ENCODE measurements at places on chromosomes 1 and 21.
A peak's percentile ranks its signal among the peaks of the same experiment; 100 is the strongest.

DNA sequence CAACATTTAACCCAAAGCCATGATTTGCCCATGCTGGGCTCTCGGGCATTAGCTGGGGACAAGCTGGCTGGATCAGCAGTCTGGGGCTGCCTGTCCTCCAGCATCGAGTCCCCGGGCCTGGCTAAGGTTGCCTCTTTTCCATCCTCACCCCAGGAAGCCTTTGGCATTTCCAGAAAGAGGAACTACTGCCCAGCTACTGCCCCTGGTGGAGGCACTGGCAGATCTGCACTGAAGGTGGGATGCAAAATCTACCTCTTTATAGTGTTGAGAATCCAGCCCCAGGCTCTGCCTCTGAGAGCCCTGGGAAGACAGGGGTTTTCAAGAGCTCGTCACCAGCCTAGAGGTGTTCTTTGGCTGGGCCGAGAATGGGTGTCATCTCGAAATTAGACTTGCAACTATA, 635.9 kb downstream of the MATN1 start:
- DNase-seq: no peak

GRCh38 chr1:2404890-2405511, 7.4 kb downstream of the PEX10 start:
- DNase-seq: no peak

GRCh38 chr21:45421071-45421845, 16.3 kb downstream of the COL18A1 start:
- DNase-seq: no peak

- peak; percentile 32 for DNase-seq
Observed at GRCh38 chr1:247212012-247212411, 40.2 kb upstream of the ZNF124 start.

GRCh38 chr1:30447080-30447479, 276.3 kb downstream of the MATN1 start:
- no peak for DNase-seq

DNA sequence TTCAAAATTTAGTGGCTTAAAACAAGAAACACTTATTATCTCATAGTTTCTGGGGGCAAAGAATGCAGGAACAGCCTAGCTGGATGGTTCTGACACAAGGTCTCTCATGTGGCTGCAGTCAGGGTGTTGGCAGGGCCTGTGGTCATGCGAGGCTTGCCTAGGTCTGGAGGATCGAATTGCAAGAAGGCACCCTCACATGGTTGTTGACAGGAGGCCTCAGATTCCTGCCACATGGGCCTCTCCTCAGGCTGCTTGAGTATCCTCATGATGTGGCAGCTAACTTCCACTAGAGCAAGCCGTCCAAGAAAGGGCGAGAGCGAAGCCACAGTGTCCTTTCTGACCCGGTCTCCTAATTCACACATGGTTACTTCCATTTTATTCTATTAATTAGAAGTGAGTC, 6.2 kb upstream of the NRIP1 start:
- DNase-seq: no peak

DNA sequence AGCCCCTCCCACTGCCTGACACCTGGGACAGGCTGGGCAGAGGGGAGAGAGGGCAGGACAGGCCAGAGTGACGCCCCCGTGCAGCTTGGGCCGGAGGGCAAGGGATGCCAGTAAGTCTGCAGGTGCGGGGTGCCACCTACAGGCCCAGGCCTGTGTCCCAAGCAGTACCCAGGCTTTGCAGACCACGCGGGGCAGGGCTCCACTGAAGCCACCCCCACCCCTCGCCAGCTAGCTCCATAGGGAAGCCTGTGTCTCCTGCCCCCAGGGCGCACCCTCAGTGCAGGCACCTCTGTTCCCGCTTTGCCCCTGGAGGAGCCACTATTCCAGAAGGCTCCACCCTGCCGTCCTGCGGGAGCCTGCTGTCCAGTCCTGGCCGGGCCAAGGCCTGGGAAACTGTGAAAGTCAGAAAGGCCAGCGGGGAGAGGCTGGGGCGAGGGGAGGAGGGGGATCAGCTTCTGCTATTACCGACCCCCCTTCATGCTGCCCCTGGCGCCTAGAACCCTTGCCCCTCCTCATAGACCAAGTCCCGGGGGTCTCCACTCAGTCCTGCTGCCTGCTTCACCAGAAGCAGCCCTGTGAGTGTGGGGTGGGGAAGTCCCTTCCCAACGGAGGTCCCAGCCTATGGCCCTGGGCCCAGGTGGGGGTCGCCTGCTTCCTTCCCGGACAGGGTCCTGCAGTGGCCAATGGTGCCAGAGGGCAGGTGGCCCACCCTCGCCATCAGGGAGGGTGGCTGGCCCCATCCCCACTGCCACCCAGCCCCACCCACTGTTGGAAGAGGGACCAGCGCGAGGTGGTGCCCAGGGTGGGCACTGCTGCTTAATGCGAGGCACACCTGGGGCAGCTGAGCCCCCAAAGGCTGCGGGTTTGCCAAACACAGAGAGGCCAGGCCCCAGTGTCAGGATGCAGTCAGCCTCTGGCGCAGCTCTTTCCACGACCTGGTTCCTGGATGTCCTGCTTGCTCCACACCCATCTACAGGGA, 54.4 kb downstream of the KCNAB2 start:
- DNase-seq: no peak

DNA sequence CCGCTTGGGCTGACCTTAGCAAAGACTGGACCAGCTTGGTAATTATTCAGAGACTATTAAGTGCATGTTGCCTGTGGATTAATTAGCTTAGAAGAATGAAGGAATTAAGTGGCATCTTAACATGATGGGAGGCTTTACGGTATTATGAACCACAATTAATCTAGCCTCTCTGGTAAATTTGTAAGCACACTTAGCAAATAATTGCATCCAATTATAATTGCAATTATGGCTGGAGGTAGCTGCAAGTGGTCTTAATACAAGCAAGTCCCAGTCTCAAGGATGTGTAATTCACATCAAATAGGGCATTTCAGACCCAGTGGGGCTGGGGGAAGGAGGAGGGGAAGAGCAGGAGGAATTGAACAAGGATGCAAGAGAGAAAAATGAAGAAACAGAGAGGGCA, 151.6 kb downstream of the CNIH3 start:
- DNase-seq: no peak

DNA sequence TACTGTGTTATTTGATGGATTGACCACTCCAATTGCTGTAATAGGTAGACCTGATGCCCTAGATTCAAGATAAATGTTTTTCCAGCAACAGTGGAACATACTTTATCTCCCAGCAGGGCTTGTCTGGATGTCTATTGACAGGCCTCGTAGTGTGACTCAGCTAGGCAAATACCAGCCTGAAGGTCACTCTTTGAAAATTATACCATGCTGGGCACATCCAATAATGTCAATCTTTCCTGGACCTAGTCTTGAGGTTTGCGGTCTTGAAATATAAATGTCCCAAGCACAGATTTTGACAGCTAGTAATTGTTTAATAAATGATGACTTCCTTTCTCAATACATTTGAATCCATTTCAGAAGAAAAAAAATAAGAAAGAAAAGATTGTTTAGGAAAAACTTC, 1138.0 kb upstream of the TMPRSS15 start:
- no peak for DNase-seq

- DNase-seq: no peak
Observed at GRCh38 chr1:157252473-157252872, 114.3 kb upstream of the ETV3 start.

DNA sequence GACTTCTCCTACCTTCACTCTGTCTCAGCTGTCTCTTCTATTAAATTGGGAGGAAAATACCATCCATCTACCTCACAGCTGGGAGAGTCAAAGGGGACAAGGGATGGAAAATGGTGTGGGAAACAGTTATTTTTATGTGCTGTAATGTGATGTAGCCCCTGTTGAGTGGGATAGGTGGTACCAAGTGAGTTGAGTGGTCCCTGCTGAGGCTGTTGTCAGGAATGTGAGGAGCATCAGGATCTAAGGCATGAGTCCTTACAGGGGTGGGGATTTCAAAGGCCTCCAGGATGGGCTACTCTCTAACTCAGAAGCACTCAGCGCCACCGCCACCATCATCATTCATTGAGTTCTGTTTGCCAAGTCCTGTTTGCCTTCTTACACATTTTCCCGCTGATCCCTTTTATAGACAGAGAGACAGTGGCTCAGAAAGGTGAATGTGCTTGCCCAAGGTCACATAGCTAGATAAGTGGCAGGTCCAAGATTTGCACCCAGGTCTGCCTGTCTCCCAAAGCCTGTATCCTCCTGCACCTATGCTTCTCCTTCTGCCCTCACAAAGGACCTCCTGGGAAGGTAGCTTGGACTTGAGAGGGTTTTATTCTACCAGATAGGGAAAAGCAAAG, 4.6 kb upstream of the ID3 start:
- no peak for DNase-seq

DNA sequence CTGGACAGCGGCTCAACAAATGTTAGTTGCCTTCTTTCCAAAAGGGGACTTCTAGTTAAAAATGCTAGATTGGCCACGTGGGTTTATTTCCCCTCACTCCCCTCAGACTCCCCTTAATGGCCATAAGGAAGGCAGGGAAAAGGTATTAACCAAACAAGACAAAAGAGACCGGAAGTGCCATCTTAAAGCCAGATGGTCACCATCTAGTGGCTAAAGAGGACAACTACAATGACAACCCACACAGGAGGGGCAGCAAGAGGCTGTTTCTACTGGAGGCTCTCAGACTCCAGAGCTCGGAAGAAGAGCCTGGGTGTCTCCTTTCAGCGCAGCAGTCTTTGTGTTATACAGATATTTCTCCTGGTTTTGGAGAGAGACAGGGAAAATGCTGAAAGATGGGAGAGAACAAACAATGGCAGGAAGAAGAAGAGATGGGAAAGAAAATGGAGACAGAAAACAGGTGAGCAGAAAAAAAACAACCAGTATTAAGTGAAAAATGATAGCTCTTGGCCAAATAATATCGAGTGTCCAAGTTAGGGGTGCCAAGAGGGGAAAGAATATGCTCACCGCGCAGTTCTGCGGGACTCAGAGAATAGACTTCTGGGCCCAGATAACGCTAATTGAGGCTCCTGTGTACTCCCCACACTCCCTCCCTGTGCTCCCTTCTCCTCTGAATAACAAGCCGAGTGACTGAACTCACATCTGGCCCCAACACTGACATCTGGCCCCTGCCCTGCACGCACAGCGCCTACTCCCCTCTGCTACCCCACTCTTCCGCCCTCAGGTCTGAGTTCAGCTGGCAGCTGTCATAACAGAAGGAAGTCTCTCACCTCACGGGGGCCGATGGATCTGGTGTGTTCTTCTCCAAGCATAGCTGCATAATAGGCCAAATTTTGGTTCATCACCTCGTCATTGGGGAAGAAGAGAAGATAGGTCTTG, 9.6 kb downstream of the P3H1 start:
- peak; percentile 80 for DNase-seq

DNA sequence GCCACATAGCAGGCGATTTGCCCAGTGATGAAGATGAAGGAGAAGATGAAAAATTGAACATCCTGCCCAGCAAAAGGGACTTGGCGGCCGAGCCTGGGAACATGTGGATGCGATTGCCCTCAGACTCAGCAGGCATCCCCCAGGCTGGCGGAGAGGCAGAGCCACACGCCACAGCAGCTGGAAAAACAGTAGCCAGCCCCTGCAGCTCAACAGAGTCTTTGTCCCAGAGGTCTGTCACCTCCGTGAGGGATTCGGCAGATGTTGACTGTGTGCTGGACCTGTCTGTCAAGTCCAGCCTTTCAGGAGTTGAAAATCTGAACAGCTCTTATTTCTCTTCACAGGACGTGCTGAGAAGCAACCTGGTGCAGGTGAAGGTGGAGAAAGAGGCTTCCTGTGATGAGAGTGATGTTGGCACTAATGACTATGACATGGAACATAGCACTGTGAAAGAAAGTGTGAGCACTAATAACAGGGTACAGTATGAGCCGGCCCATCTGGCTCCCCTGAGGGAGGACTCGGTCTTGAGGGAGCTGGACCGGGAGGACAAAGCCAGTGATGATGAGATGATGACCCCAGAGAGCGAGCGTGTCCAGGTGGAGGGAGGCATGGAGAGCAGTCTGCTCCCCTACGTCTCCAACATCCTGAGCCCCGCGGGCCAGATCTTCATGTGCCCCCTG, 3.3 kb downstream of the ZBTB18 start:
- no peak for DNase-seq

DNA sequence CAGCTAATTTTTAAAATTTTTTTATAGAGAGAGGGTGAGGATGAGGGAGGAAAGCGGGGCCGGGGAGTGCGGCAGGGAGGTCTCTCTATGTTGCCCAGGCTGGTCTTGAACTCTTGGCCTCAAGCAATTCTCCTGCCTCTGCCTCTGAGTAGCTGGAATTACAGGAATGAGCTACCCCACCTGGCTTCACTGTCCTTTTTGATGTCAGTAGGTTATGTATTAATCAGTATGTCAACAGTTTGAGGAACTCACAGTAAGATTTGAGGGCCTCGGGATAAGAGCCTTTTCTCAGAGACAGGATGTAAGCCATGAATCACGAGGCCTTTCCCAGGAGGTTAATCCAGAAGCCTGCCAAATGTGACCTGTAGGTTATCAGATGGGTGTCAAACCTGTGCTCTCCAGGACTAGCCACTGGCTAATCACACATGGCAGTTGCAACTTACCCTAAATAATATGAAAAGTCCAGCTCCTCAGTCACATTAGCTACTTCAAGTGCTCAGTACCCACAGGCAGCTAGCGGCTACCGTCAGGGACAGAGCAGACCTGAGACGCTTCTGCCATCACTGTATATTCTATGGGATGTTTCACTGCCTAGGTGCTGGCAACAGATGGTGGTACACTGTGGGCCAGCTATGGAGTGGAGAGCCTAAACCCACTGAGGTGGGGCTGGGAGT, 33.1 kb downstream of the TRIM67 start:
- peak; percentile 69 for DNase-seq

GRCh38 chr1:207470927-207471326, 16.8 kb downstream of the CR2 start:
- no peak for DNase-seq

- DNase-seq: no peak
Observed at GRCh38 chr21:40564318-40564717, 282.6 kb downstream of the DSCAM start.

DNA sequence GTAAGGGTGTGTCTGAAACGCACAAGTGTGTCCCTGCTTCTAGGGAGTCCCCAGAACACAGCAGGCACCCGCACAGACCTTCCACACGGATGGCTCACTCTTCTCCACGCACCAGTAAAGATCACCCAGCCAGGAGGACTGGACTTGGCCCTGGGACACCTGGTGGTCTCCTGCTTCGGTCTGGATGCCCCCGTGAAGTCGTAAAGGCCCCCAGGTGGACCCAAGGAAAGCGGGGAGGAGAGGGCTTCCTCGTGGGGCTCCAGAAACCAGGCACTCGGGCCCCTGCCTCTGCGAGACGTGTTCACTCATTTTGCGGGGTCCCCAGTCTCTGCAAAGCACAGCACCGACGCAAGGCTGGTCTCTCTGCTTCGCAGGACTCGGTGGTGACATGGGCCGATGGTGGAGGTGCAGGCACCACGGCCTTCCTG, 20.2 kb upstream of the COL6A2 start:
- DNase-seq: no peak

- DNase-seq: peak; percentile 58
Observed at GRCh38 chr1:1286313-1287261, 6.4 kb downstream of the SCNN1D start.

DNA sequence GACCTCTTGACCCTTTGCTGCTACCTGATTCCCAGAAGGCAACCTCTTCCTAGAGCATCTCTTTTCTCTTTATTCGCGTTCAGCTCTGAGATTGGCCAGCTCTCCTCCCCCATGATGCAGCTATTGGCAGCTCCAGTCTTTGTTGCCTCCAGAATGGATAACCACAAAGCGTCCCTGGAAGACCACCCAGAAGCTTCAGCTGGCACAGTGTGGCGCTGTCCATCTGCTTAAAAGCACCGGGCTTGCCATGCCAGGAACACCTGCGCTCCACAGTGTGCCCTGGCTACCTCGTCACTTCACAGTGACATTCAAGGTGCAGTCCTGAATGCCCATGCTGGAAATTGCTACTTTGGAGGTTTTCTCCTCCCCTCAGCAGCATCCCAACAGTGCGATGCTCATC, 353.9 kb downstream of the LMO4 start:
- no peak for DNase-seq
